ENCODE measurements at places on chromosomes 3 and 15.

DNA sequence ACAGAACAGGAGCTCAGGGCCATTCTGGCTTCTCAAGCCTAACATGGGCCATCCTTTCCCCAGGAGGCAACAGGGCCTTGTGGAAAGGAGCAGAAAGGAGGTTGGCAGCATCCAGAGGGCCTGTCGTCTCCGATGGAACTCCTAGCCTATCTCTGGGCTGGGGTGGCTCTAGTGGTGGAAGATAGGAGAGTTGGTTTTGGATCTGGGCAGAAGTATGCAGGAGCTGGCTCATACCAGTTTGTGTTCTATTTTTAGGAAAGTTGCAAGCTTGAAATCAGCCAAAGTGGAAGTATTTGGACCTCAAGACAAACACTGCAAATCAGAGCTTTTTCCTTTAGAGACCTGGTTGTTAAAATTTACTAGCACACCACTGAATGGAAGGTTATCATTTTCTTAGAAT lies 35.4 kb upstream of the XCR1 start:
- DNase-seq, result no peak

DNA sequence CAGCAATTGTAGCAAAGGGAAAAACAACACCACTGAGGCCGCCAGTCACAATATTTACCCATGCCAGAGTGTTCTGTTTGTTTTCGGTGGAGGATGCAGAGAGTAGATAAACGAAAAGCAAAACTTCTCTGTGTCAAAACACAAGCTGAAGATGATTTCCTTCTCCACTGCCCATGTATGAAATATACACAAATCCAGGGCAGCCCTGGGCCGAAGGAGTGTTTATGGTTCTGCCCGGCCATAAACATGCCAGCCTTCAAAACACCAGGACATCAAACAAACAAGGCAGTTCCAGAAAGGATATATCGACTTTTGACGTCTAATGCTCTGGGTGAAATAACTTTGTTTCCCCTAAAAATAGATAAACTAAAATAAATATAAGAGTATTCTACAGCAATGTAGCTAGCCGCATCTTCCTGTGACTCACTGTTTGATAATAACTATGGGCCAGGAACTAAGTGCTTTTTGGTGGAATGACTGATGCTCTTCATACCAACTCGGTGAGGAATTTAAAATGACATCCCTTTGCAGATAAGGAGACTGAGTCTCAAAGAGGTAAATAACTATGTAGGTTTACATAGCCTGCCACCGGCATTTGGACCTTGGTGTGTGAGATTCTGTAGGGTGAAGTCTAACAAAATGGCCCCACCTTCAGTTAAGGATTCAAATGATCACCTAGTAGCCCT lies 82.8 kb downstream of the MAGI1 start:
- no peak for DNase-seq

DNA sequence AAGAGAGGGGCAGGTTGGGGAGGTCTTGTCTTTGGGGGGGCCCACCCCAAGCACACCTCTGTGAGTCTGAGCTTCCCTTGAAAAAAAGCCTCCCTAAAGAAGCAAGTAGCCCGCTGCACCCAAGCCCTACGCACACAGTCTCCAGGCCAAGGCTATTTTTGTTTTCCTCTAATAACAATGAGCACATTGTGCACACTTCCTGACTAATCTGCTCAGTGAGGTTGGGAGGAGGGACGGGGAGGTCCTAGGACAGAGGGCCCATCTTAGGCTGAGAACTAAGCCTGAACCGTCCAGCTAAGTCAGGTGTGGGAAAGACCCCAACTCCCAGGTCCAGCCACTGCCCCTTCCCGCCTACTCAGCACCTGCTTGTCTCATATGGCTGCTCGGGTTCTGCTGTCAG lies 87.2 kb downstream of the HMG20A start:
- DNase-seq, result peak; percentile 19

- no peak for DNase-seq
These were observed 6.9 kb downstream of the ST8SIA2 start for GRCh38 chr15:92400573-92400972.

DNA sequence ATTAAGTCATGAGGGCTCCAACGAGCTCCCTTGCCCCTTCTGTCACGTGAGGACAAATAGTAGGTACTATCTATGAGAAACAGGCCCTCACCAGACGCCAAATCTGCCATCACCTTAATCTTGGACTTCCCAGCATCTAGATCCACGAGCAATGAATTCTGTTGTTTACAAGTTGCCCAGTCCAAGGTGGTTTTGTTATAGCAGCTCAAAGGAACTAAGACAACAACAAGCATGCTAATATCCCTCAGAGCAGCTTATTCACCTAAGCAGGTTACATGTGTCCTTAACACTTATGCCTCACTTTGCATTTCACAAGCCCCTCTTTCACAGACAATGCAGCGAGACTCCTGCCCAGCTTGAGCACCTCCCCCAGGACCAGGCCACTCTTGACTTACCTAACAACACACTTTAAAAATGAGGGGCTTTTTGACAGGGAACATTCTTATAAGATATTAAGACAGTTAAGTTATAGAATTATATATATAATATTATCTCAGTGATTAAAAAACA lies 219.5 kb downstream of the PLCH1 start:
- no peak for DNase-seq

DNA sequence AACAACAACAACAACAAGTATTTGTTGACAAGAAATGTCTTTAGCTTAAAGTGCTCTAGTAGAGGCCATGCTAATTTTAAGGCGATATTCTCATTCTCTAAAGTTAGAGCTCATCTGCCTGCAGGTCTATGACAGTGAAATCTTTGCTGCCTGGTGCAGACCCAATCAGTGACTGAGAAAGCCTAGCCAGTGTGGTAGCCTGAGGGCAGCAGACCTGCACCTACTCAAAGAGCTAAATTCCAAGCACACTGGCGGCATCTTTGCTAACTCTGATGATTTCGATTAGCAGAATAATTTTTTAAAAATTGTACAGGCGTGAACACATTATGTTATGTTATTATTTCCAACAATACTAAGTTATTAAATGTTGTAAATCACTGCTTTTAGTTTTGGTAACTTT lies 228.8 kb upstream of the RGMA start:
- no peak for DNase-seq

- DNase-seq, result no peak
These were observed 106.3 kb downstream of the C3orf70 start for GRCh38 chr3:185046603-185047002.

GRCh38 chr15:62610265-62610869 lies 432.2 kb upstream of the TPM1 start:
- DNase-seq, result no peak
